Activated CD8-positive, alpha-beta memory T cell treated with anti-CD3 and anti-CD28 coated beads, Interleukin-2, amount 10 ng/mL, durations not matched to agents 7 days and 5 days (primary cell): ENCODE measurements at places on chromosomes 3 and 15. TPM values are rescaled to one million over a fixed set of nuclear protein-coding genes. Genes with fewer than 3 reads are reported as not detected.

Gene SLC28A2
- not detected for total RNA-seq

Gene DCLK3
- not detected for total RNA-seq

Gene BOC
- total RNA-seq, result not detected

Gene PRC1
- total RNA-seq, result 208 TPM

DNA sequence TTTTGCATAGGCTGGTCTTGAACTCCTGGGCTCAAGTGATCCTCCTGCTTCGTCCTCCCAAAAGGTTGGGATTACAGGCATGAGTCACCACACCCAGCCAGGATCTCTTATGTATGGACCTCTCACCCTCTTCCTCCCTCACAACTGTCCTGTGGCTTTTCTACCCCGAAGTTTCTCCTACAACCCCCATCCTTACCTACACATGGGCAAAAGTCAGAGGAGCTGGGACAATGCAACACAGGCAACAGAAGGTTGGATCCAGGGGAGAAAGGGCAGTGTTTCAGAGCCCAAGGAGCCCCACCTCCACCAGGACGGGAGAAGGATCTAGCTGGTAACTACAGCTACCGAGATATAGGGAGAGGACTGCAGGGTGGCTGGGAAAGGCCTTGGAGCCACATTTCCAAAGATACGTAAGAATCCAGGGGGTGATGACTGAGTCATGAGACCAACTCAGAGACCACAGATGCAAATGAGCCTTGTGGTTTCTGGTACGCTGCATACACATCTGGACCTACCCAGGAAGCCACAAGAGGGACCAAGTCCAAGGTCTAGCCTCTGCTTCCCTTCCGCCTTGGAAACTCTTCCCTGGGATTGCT, 13.6 kb downstream of the IGDCC4 start:
- peaks cover 28% of the 10 kb centered on the region for H3K27me3 ChIP-seq
- no peak overlapping the region for H3K4me3 ChIP-seq
- H3K27ac ChIP-seq, result no peak overlapping the region
- H3K36me3 ChIP-seq, result no peaks in the 10 kb centered on the region
- peaks cover 6% of the 10 kb centered on the region for H3K4me1 ChIP-seq
- DNase-seq, result no peak

DNA sequence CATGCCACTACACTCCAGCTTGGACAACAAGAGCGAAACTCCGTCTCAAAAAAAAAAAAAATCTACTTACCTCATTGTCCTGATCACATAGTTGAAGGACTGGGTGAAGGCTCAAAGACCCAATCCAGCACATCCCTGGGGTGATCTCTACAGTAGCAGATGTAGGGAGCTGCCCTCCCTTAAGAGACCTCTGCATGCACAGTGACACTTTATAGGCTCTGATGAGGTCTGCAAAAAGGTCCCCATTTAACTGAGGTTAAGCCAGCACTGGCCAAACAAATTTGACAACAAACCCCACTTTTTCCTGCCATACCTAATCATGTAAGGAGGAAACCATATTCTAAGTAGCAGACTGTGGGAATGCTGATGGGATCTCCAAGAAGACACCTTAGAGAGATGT, 31.1 kb upstream of the SPATA12 start:
- H3K27ac ChIP-seq, result no peak overlapping the region
- DNase-seq, result no peak
- no peaks in the 10 kb centered on the region for H3K36me3 ChIP-seq

DNA sequence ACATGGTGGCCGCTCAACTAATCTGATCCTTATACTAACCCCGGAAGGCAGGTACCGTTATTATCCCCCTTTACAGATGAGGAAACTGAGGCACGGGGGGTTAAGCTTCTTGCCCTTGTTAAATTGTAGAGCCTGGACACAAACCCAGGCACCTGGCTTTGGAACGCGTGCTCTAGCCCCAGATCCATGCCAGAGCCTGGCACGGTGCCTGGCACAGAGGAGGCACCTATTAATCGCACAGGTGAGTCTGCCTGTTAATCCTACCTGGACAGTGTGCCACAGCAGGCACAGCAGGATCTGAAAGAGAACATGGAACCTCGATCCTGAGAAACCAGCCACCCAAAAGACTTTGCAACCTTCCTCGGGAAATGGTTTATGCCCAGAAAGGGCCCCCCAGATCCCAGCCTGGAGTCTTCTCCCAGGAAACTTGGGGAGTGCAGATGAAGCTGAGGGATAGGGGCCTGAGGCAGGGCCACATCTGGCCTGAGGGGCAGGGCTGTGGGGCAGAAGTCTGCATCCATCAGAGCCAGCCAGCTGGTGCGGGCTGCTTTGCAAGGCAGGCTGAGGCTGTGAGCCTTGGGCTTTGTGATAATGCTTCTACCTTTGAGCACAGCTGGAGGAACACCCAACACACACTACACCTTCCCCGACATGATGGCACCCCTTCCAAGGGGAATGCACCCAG, 55.3 kb upstream of the SLC6A1 start:
- no peaks in the 10 kb centered on the region for H3K4me1 ChIP-seq
- no peak overlapping the region for H3K4me3 ChIP-seq
- no peaks in the 10 kb centered on the region for H3K36me3 ChIP-seq
- DNase-seq, result no peak
- no peak overlapping the region for H3K27ac ChIP-seq

DNA sequence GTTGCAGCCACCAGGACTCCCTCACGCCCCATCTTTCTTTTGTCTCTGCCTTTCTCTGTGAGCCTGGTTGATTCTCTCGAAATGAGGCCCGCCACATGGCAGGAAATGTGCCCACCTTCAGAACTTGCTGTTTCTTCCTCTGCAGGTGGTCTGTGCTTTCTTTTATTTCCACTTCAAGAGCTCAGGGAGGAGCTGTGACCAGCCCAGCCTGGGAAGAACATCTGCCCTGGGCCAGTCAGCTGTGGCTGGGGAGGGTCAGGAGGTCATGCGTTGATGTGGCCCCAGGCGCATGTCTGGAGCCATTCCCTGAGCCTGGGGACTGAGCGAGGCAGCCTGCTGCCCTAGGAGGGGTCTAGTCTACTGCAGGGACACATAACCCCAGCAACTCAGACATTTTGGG, 8.0 kb downstream of the FBLN2 start:
- H3K27me3 ChIP-seq, result peaks cover 63% of the 10 kb centered on the region
- H3K36me3 ChIP-seq, result no peaks in the 10 kb centered on the region
- no peak overlapping the region for H3K4me3 ChIP-seq
- no peak overlapping the region for H3K27ac ChIP-seq

- H3K36me3 ChIP-seq, result peaks cover 46% of the 10 kb centered on the region
- H3K4me1 ChIP-seq, result peaks cover 49% of the 10 kb centered on the region
- DNase-seq, result no peak
- no peak overlapping the region for H3K27ac ChIP-seq
Observed at GRCh38 chr15:50055332-50055731, 63.7 kb downstream of the ATP8B4 start.

GRCh38 chr3:46478341-46478740, 13.6 kb upstream of the LTF start:
- no peaks in the 10 kb centered on the region for H3K4me1 ChIP-seq
- no peak for DNase-seq
- H3K36me3 ChIP-seq, result peaks cover 10% of the 10 kb centered on the region

GRCh38 chr3:108221911-108222852, at the start of gene IFT57:
IFT57 (minus strand) TSS chr3:108222424; CDS start chr3:108222322, 102 bp downstream.
- DNase-seq, result peak; percentile 98
- no peaks in the 10 kb centered on the region for H3K36me3 ChIP-seq
- peaks cover 44% of the 10 kb centered on the region for H3K4me1 ChIP-seq
- no peaks in the 10 kb centered on the region for H3K27me3 ChIP-seq
- peak within 1 kb of the TSS; percentile 99 for H3K27ac ChIP-seq

DNA sequence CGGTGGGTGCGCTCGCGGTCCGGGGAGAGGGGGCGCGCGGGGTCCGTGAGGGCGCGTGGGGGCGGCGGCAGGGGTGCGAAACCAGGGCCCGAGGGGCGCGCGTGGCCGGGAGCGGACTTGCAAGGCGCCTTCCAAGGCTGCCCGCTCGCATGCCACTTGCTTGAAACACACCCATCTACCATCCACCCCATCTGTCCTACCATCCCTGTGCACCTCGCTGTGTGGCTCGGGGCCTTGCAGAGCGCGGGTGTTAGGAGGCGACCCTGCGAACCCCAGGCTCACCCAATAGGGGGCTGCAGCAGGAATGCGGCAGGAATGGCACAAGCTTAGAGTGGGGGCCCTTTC, 240 bp downstream of the CFAP100 start:
- no peak overlapping the region for H3K27ac ChIP-seq
- H3K4me1 ChIP-seq, result peaks cover 9% of the 10 kb centered on the region
- H3K36me3 ChIP-seq, result no peaks in the 10 kb centered on the region
- no peak overlapping the region for H3K4me3 ChIP-seq

GRCh38 chr15:96344706-96345559, 14.4 kb downstream of the NR2F2 start:
- H3K27me3 ChIP-seq, result peaks cover 94% of the 10 kb centered on the region
- DNase-seq, result no peak
- H3K36me3 ChIP-seq, result peaks cover 6% of the 10 kb centered on the region
